ENCODE measurements at places on chromosomes 5 and 9.

GRCh38 chr9:117325831-117326230 lies 89.0 kb downstream of the ASTN2 start:
- DNase-seq, result no peak

GRCh38 chr5:38670878-38671277 lies 114.4 kb upstream of the LIFR start:
- no peak for DNase-seq

GRCh38 chr5:167389537-167389936 lies 901.9 kb upstream of the WWC1 start:
- no peak for DNase-seq

DNA sequence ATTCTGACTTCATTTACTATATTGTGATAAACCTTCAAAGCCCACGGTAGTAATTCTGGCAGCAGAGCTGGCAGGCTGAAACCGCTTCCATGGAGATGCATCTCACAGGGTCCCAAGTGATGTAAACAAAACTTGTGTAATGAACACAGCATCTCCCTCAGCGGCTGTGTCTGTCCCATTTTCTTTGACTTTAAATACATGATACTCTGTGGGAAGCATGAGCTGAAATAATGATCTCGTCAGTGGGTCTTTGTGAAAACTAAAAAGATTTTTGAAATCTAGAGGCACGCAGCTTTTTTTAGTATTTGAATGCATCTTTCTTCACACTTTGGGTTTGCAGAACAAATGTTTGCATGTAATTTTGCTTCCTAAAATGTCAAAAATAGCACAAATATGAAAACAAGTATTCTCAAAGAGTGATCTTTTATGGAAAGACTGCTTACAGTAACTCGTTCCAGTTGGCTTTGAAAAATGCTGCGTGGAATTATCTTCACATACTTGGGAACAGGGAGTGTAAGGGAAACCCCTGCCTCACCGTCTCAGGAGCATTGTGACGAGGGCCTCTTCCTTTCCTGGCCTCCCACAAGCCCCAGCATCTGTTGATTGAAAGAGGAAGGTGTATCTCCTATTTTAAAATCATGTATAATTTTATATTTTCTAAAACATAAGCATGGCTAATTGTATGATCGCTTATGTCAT lies 18.1 kb upstream of the LPCAT1 start:
- DNase-seq, result no peak

DNA sequence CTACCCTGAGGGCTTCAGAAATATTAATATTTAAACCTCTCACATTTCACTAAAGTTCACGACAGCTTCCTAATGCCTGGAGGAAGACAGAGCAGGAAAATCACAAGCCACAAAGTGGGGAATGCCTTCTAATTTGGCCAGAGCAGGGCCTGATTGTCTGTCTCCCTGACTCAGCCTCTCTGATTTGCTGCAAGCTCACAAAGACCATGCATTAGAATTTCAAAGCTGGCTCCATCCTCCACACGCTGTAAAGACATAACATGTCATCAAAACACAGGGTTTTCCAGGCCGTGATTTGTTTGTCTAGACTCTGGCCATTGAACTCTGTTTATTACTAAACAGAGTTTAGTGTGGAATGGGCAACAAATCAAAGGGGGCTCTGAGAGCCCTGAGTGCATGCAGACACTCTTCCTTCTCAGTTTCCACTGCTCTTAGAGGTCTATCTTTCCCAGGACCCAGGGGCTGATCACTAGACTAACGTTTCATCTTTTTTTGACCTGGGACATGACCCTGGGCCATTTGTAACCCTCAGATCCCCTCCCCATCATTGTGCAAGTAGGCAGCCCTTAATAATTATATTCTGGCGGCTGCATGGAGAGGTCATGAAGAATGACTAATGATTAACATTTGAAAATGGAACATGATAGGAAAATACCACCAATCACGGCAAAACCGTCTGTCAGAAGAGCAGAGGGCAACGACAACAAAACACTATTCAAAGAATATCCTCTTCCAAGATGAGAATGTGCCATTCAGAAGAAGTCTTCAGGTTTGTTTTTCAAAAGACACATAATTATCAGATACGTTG lies 140.2 kb downstream of the ENC1 start:
- DNase-seq, result no peak

GRCh38 chr9:72292256-72292682 lies 72.7 kb downstream of the ZFAND5 start:
- DNase-seq, result no peak

GRCh38 chr5:17241635-17242034 lies 24.2 kb downstream of the BASP1 start:
- DNase-seq, result no peak

- DNase-seq, result no peak
These were observed 19.1 kb upstream of the SNX2 start for GRCh38 chr5:122755783-122756182.

DNA sequence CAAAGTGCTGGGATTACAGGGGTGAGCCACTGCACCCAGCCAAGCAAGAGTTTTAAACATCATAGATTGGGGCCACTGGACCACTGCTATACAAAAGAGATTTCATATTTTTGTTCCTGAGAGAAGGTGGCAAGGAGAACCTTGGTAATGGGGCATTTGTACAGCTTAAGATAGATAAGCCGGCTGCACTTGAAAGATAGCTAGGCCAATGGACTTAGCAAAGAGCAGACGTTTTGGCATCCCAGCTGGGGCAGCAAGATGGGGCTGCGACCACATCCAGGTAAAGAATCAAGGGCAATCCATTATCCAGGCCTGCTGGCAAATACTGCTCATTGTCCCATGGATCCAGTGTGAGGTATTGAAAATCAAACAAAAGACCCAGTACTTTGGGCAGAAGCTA lies 3.9 kb upstream of the ISCA1 start:
- DNase-seq, result no peak

GRCh38 chr5:543755-544674 lies 19.8 kb upstream of the SLC9A3 start:
- no peak for DNase-seq

- no peak for DNase-seq
These were observed 160.1 kb downstream of the GAPVD1 start for GRCh38 chr9:125421591-125422181.

- DNase-seq, result no peak
These were observed 4.0 kb downstream of the NADK2 start for GRCh38 chr5:36237751-36238150.

DNA sequence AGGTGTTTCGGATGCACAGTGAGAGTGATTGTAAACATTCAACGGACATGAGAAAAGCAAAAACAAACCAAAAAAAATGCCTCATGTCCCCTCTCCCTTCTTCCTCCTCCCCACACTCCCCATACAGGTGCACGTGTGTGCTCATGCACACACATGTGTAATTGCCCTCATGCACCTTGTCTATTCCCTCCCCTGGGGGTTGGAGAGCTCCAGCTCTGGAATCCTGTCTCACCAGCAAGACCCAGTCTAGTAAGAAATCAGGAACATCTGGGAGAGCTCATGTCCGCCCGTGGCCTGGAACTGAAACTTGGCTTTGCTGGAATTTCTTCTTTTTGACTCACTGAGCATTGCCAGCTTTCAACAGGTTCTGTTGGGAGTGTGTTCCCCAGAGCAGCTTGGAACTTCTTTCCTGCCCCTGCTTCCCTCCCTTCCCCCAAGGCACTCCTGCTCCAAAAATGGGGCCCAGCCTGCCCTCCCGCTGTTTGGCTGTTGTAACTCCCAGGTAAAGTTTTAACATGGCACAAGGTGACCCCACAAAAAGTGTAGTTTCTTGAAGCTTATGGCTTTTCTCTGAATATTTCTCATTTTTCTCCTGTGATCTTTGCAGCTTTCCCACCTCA lies 190.1 kb downstream of the NR3C1 start:
- DNase-seq, result no peak

DNA sequence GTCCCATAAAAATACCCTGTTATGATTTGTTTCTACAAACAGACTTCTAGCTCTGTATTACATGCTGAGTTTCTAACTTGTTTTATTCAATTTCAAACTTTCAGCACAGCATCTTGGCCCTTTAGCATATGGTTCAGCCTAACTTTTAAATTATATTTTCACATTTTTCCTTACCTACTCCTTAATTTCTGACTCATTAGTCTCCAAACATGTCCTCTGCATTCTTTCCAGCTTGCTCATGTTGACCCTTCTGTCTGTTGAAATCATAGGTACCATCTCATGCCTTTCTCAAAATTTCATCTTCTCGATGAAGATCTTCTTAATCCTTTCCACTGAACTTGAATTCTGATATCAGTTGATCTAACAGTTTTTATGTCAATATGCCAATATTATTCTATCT lies 200.9 kb upstream of the RIOK2 start:
- no peak for DNase-seq

DNA sequence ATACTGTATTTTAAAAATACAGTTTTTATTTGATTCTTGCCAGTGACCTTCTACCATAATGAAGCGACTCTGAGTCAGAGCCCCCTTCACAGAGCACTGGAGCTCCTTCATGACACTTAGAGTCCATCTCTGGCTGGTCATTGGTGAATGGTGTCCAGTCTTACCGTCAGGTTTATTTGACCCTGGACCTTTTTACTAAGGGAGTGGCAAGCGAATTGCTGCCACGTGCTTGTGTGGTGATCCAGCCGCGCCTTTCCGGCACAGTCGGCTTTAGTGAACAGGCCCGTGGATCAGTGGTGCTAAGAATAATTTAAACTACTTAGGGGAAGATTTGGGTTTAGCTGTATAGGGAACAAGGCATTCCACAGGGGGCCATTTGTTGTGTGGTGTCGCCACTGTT lies 48.5 kb downstream of the PRRC2B start:
- no peak for DNase-seq

- no peak for DNase-seq
These were observed 63.0 kb downstream of the APBA1 start for GRCh38 chr9:69609156-69609555.

DNA sequence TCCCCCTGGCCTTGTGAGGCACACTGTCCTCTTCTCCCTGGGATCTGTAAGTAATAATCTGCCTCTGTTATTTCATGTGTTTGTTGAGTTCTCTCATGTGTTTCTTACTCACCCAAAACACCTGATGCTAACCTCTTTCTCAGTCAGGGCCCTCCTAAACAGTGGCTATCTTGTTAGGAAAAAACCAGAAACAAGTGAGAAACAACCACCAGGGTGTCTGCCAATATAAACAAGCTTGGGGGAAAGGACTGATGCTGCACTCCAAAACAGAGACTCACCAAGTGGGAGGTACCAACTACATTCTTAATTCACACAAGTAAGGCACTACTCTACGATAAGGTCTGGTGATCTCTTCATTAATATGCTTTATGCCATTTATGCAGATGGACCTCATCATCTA lies 564.4 kb downstream of the SEMA5A start:
- DNase-seq, result no peak

- no peak for DNase-seq
These were observed 1.9 kb downstream of the KDM3B start for GRCh38 chr5:138354387-138354786.

DNA sequence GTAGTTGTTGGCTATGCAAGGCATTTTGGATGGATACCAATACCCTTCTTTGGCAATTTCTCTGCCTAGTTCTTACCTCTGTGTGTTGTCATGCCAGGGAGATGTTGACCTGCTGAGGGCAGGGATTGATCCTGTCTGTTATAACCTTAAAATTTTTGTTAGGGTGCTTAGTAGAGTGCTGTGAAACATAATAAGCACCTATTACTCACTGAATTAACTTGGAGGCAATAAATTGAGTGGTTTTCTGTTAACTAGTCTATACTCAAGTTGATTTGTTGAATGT lies 177.2 kb downstream of the ARHGAP26 start:
- DNase-seq, result no peak

GRCh38 chr5:129216001-129216400 lies 121.5 kb downstream of the ISOC1 start:
- no peak for DNase-seq

GRCh38 chr5:138763037-138763778 lies 10.0 kb downstream of the CTNNA1 start:
- no peak for DNase-seq

GRCh38 chr5:159223469-159223868 lies 14.1 kb upstream of the RNF145 start:
- no peak for DNase-seq

- no peak for DNase-seq
These were observed 400.3 kb downstream of the ARHGEF28 start for GRCh38 chr5:74026310-74026709.

DNA sequence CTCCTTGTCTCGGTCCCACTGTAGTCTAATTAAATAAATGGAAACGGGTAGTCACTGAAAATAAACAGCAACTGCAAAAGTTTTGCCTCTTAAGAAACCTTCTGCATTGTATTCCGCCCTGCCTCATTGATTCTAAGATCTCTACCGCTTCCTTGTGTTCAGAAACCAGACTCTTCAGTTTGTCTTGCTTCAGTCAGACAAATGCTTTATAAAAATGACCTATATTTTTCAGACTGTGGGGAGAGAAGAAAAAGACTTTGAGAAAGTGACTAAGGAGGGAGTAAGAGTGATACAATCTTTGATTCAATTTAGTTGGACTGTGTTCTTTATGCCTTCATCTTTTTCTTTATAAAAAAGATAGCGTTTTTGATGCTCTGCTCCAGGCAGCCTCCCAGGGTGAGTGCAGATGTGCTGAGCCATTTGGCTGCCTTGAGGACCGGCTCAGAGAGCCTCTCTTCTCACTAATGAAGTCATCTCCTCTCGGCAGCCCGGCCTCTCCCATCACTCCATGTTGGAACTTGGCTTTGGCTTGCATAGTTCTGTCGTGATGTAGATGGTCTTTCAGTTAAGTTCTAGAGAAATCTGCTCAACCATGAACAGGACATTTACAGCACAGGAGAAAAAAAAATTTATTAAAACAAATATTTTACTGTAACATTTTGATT lies 4.0 kb upstream of the VCAN start:
- DNase-seq, result no peak

- no peak for DNase-seq
These were observed 71.2 kb downstream of the ARRDC3 start for GRCh38 chr5:91311697-91312501.

Measured in stimulated activated CD4-positive, alpha-beta T cell treated with anti-CD3 and anti-CD28 coated beads, Interleukin-1b, Interleukin-23, amount 100 ng/mL, for 1 hour (primary cell).